Stimulated activated CD4-positive, alpha-beta T cell treated with anti-CD3 and anti-CD28 coated beads, Interleukin-1b, Interleukin-23, amount 100 ng/mL, for 1 hour (primary cell): ENCODE measurements at places on chromosomes 6 and 20.

DNA sequence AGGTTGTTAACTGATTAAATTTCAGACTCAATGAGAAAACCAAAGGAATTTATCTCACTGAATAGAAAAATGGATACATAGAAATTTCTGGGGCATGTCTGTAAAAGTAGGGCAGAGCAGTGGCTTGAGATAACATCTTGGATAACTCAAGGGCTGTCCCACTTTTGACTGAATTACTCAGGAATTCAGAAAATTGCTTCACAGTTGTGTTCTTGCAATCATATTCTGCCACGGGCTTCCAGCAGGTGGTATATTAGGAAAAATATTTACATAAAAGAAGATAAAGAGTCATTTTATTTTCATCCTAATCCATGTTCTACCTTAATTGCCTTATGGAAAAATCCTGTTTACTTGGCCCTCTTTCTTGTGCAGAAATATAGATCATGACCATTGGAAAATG is 156.4 kb upstream of the AKIRIN2 start:
- DNase-seq: no peak

- no peak for DNase-seq
Measured at GRCh38 chr6:11805259-11806053, 26.9 kb upstream of the ADTRP start.

- no peak for DNase-seq
Measured at GRCh38 chr20:21357844-21358243, 39.5 kb downstream of the NKX2-4 start.

DNA sequence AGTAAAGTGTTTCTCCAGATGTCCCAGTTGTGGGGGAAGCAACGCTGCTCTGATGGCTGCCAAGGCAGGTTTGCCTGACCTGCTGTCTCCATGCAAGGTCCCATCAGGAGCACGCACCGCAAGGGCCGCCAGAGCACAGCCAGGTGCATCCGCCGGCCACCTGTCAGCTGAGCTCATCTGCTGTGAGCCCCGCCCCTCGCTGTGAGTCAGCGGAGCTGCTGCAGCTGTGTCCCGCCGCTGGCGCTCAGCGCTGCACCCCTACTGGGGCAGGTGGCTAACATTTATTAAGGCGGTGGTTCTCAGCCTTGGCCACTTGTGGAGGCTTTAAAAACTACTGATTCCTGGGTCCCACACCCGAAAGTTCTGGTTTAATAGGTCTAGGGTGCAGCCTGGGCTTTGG is 225.7 kb downstream of the UST start:
- no peak for DNase-seq

- DNase-seq: no peak
Measured at GRCh38 chr6:41040940-41041536, 1.2 kb upstream of the TSPO2 start.
